ENCODE measurements at places on chromosomes 1 and 21.

- DNase-seq = no peak
Measured at GRCh38 chr1:226643177-226643576, 94.6 kb downstream of the STUM start.

- DNase-seq = no peak
Measured at GRCh38 chr1:71053146-71053545, 5.5 kb upstream of the PTGER3 start.

GRCh38 chr1:3050603-3051002, 18.4 kb upstream of the PRDM16 start:
- no peak for DNase-seq

- no peak for DNase-seq
Measured at GRCh38 chr1:150955280-150955679, 19.4 kb downstream of the CERS2 start.

- DNase-seq = no peak
Measured at GRCh38 chr1:211536606-211537005, 42.4 kb downstream of the SLC30A1 start.

DNA sequence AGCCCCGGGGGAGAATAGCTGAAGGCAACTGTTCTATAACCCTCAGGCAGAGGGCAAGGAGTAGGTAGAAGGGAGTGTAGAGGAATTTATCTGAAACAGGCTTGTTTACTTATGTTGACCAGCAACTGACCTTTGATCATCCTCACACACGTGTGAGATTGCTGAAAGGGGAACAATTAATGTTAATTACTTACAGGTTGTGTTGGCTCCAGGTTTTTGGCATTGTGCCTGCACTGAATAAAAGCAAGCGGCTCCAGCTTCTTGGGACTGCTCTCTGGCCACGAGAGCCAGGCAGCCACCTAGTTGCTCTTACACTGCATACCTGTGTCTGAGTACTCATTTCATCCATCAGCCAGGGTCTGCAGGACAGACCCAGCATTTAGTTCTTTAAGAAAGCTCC, 41.3 kb upstream of the ARHGEF10L start:
- DNase-seq = no peak

DNA sequence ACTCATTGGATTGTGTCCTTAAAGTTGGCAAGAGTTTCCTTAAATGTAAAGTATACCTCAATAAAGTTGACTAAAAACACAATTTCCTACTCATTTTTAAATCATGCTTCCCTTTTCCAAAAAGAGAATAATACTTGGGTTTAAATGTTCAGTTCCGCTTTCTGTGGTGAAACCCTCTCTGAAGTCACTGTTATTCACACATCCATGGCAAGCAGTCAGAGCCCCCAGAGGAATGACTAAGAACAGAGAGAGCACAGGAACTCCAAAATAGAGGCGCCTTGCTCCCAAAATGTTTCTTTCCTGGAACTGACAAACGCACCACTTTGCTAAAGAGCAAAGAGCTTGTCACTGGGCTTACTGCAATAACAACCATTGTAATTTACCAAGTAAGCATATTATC, 142.5 kb downstream of the TIAM1 start:
- DNase-seq = no peak

GRCh38 chr1:20248971-20249612, 41.6 kb upstream of the VWA5B1 start:
- peak; percentile 47 for DNase-seq

DNA sequence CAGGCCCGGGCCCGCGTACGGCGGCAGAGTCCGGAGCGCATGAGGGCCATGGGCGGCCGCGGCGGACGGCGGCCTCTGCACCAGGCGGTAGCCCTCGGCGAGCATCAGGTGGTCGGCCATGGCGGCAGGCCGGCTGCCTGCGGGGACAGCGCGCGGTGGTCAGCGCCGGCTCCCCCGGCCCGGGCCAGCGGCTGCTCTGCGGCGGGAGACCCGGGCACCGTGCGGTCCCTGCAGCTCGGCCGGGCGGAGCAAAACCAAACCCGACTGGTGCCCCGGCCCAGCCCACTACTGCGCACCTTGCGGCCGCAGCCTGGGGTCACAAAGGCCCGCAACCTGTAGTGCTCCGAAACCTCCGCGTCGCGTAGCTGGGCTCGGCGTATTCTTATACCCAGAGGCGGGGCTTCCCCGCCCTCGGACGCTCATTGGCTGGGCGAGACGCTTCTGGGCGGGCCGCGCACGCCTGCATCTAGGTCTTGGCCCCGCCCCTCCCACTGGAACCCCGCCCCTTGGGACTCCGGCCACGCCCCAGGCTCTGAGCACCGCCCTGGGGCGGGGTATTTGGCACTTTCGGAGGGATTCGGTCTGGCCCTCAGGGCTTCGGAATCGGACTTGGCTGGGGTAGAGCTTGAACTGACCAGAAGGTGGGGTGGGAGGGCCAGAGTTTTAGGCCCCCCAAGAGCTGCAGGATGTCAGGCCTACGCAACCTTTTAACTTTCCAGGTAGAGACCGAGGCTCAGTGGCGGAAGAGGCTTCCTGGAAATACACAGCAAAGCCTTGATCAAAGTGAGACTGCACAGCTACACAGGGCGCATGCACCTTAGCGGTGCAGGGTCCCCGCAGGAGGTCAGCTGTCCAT, at the start of gene CITED4:
TSS of gene CITED4 (minus strand) at position 356 of the 856 bp plus-strand sequence. CDS start at position 120, 236 bp downstream.
- DNase-seq = peak; percentile 96

DNA sequence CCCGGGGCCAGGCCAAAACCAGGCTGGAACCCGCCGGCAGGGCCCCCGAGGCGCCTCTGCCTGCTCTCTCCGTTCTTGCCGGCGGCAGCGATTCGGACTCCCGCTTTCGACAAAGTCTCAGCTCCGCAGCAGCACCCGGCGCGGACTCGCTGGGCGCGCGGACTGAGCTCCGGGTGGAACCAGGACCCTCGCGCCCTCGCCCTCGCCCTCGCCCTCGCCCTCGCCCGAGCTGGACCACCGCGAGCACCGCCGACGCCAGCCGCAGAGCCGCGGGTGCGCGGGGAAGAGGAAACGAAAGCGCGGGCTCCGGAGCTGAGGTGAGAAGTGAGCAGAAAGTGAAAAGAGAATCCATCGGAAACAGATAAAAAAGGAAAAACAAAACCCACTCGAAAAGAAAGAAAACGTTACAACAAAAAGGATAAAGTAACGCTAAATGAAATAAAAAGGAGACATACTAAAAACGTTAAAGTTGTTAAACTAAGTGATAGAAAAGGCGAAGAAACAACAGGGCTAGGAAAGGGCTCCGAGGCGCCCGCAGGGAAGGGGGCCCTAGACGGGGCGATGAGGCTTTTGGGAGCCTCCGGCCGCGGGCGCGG, 64.9 kb downstream of the MEF2D start:
- peak; percentile 51 for DNase-seq

DNA sequence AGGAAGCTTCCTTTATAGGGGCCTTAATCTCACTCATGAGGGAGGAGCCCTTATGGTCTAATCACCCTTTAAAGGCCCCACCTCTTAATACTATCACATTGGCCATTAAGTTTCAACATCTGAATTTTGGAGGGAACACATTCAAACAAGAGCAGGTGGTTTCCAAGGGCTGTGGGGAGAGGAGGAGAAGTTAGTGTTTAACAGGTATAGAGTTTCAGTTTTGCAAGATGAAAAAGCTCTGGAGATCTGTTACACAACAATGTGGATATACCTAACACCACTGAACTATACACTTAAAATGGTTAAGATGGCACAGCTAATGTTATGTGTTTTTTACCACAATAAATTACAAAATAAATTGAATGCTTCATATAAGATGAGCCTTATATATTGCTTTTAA, 113.4 kb upstream of the DNAH14 start:
- DNase-seq = no peak

DNA sequence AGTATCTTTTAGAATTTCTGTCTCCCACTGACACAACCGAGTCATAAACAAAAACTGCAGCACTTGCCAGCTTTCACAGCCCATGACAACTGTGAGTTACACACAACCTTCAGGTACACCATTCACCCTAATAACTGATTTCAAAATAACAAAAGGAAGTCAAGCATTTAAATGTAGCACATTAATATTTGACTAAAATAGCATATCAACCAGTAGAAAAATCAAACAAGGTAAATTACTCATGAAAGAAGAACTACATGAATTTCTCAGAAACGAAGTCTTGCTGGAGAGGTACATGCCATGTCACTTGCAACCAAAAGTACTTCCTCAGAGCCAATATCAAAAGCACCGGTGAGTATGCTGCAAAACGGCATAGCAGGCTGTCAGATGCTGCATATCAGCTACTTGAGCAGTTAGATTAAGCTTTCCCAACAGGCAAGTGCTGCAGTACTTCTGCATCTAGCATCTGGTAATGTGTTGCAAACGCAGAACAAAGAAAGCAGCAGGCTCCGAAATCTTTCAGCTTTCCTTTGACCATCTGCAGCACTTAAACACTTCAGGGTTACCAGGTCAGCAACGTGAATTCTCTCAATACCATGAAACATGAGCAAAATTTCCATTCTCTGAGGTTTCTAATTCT, 223.2 kb downstream of the SMYD3 start:
- no peak for DNase-seq

DNA sequence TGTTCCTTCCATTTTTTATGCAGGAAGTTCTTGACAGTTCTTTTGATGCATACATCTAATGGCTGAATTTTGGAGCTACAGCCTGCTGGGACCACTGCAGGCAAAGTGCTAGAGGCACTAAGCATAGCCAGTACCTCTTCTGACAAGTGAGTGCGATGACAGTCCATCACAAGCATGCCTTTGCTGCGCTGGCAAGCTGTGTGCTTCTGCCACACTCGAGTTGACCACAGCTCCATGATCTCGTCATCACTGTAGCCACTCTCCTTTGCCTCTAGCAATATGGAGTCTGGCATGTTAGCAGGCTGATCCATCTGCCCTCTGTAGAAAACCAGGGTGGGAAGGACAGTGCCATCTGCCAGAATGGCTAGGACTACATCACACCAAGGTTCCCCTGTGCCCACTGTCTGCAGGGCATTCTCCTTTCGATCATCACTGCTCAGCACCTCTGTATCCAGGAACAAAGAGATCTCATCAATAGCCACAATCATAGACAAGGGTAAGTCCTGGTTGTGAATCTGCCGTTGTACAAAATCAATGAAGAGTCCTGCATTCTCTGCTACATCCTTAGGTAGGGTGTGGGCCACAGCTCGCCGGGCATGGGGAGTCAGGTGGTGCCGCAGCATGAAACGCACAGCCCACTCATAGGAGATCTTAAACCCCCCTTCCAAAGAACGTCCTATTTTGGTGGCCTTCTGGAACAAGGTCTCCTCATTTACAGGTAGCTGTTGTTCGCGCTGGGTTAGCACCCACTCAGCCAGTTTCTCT, 6.0 kb downstream of the PSMB4 start:
- no peak for DNase-seq

DNA sequence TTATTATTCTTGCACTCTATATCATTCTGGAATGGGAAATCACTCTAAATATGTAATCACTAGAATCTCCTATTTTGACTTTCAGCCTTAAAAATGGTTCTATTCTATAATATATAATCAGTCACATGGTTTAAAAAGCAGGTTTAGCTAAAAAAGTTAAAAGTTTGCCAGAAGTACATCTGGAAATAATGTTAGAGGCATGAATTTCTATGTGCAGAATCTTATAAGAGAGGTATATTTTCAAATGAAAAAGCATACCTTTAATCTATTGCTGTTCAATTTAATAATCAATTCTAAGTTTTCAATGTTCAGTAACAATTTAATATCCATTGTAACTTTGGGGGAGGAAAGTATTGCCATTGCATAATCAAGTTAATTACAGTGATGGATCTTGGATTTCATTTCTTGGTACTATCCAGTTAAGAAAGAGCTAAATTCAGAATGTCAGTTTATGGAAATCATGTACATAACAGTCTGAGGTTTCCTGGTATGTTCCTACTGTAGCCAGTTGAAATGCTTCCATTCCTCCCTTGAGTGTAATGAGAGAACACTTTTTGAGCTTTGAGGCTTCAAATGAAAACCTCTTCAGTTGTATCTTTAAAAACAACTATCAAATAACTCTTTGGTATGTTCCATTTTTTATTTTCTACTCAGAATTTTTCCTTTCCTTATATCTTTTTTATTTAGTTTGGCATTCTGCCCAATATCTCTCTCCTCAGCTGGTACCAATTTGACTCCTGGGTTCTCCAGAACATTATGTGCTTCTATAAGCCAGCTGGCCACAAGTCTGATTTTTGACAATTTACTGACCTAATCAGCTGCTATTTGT, 175.7 kb upstream of the COL11A1 start:
- DNase-seq = no peak

- DNase-seq = no peak
Measured at GRCh38 chr1:243827206-243827605, 22.8 kb downstream of the AKT3 start.

GRCh38 chr1:83619170-83619896, 379.6 kb downstream of the TTLL7 start:
- no peak for DNase-seq

DNA sequence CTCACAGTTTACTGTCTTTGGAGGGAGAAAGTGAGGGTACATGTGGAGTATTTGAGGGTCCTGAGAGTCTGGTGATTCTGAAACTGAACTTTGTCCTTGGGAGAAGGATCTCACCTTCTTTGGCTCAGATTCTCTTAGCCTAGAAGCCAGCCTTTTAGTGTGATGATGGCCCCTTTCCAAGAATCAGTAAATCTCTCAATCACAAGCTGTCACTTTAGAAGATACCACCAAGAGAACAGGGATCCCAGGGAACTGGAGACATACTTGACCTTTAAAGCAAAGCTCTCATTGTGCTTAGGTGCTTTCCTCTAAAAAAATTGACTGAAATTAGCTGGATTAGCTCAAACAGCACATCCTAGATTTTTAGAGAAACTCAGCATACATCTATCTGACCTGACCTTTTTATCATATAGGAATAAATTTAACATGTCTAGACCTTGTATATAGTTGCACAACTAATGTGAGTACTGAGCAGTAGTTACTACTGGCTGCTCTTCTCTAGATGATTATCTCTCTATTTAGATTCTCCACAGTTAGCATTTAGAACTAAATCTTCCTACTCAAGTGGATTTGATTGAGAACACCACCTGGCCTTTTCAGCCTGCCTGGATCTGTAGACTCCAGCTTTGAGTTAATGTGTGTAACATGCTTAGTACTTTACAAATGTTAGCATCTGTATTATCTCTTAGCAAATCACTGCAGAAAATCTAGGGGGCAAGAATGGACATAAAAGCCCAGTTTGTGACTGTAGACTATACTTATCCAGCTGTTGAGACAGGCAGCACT, 157.7 kb downstream of the MAST2 start:
- DNase-seq = no peak

- no peak for DNase-seq
Measured at GRCh38 chr1:93729906-93730305, 48.3 kb upstream of the BCAR3 start.

GRCh38 chr1:175244206-175244605, 51.6 kb upstream of the KIAA0040 start:
- no peak for DNase-seq

GRCh38 chr1:3759796-3760195, 7.5 kb downstream of the CCDC27 start:
- no peak for DNase-seq

- no peak for DNase-seq
Measured at GRCh38 chr21:28483301-28484035, 509.2 kb downstream of the LTN1 start.

DNA sequence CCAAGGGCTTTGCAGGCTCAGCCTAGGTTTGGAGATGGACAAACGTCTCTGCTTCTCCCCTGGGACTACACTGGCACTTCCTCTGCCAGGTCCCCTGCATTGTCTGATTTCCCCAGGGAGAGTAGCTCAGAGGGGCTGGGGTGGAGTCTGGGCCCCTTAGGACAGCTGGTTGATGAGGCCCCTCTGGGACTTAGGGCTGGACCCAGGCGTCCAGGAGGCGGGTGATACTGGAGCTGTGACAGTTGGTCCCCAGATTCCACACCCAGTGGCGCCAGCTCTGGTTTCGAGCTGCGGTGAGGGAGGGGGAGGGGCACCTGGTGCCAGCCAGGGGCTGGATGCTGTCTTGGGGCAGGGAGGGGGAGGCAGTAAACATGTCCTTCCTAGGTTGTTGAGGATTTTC, 7.4 kb upstream of the MEX3A start:
- no peak for DNase-seq

- no peak for DNase-seq
Measured at GRCh38 chr1:26558685-26559048, 29.1 kb downstream of the RPS6KA1 start.

Measured in stimulated activated naive CD4-positive, alpha-beta T cell (primary cell).